ENCODE measurements at places on chromosomes 6 and 20.

DNA sequence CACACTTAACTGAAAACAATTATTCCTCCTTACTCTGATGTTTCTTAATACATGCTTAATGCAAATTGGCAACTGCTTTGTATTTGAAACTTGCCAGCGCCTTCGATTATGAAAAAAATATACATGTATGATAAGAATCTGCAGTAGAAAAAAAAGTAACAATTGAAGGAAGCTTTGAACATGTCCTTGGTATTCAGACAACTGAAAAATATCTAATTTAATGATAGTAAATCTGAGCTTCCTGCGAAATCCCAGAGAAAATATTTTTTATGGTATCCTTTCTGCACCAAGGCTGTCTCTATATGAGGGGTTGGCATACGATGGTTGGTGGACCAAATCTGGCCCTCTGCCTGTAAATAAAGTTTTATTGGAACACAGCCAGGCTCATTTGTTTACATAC is 186.2 kb downstream of the HDGFL1 start:
- no peak for DNase-seq

GRCh38 chr6:149500096-149500495 is 15.3 kb upstream of the ZC3H12D start:
- DNase-seq = no peak

GRCh38 chr6:158086054-158086503 is 82.0 kb downstream of the SERAC1 start:
- DNase-seq = no peak

- no peak for DNase-seq
Observed at GRCh38 chr20:14245368-14245970, 91.9 kb downstream of the FLRT3 start.

GRCh38 chr6:52672412-52673025 is 1.6 kb downstream of the TMEM14A start:
- DNase-seq = no peak

- DNase-seq = no peak
Observed at GRCh38 chr20:25726357-25726756, 29.7 kb upstream of the ZNF337 start.

DNA sequence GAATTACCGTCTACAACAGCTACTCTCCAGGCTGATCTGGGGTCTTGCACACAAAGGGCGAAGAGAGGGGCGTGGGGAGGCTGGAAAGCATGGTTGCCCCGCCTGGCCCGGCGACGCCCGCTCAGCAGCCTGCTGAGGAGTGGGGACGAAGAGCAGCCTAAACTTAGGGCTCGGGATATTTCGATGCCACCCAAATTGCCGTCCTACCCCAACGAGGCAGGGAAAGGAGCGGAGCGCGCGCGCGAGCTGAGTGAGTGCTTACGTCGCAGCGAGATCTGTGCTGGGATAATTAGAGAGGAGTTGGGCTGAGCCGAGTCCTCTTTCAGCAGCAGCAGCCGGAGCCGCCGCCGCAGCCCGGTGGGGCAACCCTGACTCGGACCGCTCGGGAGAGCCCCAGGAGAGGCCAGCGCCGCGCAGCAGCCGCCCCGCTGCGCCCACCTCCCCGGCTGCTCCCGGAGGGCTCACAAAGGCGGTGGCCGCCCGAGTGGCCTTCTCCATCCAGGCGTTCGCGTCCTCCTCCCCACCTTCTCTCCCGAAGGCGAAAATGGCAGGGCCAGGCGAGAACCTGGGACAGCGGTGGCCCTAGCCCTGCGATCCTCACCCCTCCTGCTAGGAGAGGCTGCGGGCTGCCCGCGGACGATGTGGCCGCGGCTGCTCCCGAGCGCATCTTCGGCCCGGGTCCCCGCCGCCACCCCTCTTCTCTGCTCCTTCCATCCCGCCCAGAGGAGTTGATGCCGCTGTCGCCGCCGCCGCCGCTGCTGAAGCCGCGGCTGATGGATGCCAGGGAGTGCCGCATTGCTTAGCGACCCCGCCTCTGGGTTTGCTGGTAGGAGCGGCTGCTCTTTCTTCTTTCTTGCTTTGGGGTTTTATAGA is at the start of gene CLVS2:
CLVS2 (plus strand) TSS at position 315 of the 873 bp plus-strand sequence. CDS start 1,543 bp downstream, outside the sequence.
- DNase-seq = no peak

DNA sequence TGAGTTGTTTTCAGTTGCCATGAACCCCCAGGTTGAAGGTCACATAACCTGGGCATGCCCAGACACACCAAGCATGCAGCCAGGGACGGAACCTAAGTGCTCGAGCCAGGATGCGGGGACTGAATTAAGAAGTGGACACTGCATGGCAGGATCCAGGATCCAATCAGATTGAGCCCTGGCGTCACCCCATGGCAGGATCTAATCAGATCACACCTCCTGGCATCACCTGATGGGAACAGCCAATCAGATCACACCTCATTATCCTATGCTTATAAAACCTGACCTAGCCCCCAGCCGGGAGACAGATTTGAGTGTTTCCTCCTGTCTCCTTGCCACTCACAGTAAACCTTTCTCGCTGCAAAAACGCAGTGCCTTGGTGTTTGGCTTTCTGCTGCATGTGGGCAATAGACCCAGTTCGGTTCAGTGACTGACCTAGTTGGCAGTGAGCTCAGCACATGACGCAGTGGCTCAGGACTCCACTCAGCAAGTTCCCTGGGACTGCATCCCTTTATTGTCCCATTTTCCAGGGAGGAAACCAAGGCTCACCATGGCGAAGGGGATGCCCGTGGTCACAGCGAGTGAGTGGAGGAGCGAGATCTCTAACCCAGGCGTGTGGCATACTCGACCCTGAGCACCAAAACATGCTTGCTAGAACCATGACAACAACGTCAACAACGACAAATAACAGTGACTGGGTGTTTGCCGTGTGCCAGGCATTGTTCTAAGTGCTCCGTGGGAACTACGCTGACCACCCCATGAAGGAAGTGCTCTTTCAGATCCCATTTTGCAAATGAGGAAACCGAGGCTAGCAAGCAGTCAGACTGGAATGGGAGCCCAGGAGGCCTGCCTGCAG is 66.3 kb downstream of the RBM38 start:
- DNase-seq = no peak

GRCh38 chr6:109322825-109323224 is 59.4 kb downstream of the CD164 start:
- no peak for DNase-seq

GRCh38 chr20:35899064-35899463 is 55.2 kb downstream of the SCAND1 start:
- DNase-seq = no peak

Data from stimulated activated CD8-positive, alpha-beta memory T cell treated with anti-CD3 and anti-CD28 coated beads, Interleukin-7, amount 100 ng/mL, for 1 hour (primary cell).